ENCODE measurements at places on chromosomes 6 and 20. TPM values are rescaled to one million over a fixed set of nuclear protein-coding genes. Genes with fewer than 3 reads are reported as not detected.

CD93 gene
- 163 TPM for polyA plus RNA-seq

LY6G6C gene
- polyA plus RNA-seq: 0.93 TPM

GRCh38 chr20:51636123-51636522, 93.6 kb upstream of the NFATC2 start:
- no peak for DNase-seq

DNA sequence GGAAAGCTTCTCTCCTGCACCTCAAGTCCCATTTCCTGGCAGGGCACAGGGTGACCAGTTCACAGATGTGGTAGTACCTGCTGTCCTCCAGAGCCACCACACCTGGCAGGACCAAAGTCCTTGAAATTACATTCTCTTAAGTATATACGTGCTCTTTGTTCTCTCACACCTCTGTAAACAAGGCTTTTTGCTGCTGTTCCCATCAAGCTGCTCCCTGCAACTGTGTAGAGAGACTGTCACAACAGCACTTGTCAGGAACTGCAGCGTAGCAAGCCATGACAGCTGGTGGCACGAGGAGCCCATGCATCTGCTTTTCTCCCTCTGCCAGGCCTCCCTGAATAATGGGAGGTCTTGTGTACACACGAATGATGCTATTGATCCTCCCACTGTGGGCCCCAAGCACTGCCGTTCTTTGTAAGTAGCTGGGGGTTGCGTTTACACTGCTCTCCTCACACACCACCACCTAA, 431.8 kb downstream of the CD83 start:
- no peak for DNase-seq

- peak; percentile 25 for DNase-seq
These were observed 11.3 kb upstream of the ABRACL start for GRCh38 chr6:139017227-139017626.

DNA sequence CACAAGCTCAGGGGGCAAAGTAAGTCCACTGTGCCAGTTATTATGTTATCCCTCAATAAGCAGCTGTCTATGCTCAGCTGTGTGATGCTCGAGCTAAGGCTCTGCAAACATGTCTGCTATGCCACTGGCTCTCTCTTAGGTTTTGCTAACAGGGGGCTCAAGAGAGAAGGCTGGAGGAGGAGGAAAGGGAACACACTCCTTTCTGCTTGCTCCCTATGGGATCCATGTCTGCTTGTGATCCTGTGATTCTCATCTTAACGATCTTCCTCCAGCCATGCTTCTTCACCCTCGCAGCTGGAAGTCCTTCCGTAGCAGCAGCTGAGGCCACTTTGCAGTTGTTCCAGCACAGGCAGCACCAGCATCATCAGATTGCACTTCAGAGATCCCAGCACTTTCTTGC, 37.0 kb upstream of the IGF2R start:
- DNase-seq: no peak

Measured in right lung (tissue), 10 donors.